Pulmonary artery endothelial cell (primary cell): ENCODE measurements at places on chromosomes 16 and 17.
A peak's percentile ranks its signal among the peaks of the same experiment; 100 is the strongest.

DNA sequence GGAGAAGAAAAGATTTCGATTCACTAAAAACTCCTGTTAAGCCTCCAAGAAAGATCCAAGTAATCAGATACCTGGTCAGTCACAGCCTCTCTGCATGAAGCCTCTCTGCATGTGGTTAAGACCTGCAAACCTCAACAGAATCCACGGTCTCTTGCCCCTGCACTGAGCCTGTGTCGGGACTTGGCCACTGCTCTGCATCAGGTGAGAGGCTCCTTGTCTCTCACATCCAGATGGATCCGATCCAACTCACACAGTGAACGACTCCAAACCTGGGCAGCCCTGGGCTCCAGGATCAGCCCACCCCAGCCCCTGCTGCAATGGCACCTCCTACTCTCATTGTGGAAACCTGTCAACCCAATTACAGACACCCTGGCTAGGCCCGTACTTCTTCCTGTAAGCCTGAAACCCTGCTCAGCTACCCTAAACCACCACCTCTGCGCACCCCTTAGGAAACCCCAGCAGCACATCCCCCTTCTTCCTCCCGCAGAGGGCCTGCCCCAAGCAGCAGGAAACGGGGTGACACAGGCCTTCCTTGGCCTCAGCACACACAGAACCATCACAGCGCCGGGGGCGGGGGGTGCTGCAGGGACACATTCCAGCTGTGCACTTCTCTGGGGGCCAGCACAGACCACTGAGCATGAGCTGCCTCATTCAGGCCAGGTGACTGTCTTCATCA, 129.5 kb downstream of the ANKRD11 start:
- DNase-seq = no peak

DNA sequence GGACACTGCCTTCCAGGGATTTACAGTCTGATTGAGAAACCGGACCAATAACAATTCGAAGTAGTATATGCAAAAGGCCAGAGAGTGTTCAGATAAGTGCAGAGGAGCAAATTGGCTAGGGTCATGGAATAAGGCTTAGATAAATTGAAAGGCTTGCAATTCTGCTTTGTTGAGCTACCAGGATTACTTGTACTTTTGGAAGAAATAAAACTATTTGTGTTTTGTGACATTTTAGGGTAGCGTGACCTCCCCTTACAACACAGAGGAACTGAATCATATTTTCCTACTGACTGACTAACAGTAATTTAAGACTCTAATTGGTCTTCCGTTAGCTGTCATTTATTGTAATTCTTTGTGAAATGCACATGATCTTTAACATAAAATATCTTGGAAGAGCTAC, 104.7 kb downstream of the PITPNC1 start:
- no peak for DNase-seq

- no peak for DNase-seq
Observed at GRCh38 chr17:7982666-7983065, 19.7 kb upstream of the GUCY2D start.

- peak; percentile 54 for DNase-seq
Observed at GRCh38 chr17:5772720-5773119, 188.4 kb upstream of the NLRP1 start.

DNA sequence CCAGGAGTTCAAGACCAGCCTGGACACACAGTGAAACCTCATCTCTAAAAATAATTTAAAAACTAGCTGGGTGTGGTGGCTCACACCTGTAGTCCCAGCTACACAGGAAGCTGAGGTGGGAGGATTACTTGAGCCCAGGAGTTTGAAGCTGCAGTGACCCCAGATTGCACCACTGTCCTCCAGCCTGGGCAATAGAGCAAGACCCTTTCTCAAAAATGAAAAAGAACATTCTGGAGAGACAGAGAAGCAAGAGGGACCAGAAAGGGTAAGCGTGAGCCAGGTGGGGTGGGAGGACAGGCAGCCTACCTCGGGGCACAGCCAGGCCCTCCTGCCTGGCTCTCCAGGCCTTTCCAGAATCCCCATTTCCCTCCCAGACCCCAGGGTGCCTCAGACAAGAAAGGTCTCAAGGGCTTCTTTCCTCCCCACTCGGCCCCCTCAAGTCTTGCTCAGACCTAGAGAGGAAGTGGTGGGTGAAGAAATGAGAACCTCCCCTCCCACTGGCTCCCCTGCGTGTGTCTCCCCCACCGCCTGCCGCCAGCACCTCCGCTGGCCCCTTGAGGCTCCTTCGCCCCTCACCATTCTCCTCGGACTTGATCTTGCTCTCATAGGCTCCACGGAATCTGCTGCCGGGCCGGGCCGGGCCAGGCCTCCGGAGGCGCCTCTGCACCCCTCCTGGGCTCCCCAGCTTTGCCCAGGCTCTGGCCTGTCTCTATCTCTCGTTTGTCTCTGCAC, 503 bp downstream of the C16orf54 start:
- no peak for DNase-seq

- no peak for DNase-seq
Observed at GRCh38 chr16:89917773-89918452, 749 bp upstream of the MC1R start.
